ENCODE measurements at places on chromosomes 4 and X. TPM values are rescaled to one million over a fixed set of nuclear protein-coding genes. Genes with fewer than 3 reads are reported as not detected.

The AMMECR1 gene
- total RNA-seq, result 6.0 TPM

The CT47B1 gene
- not detected for total RNA-seq

The FGF16 gene
- total RNA-seq, result 0.88 TPM

The HSFX4 gene
- total RNA-seq, result not detected

The ASB12 gene
- not detected for total RNA-seq

The GLRB gene
- 17.5 TPM for total RNA-seq

The YTHDC1 gene
- 43.3 TPM for total RNA-seq

The ADAM29 gene
- not detected for total RNA-seq

The PRSS12 gene
- 0.17 TPM for total RNA-seq

The FGA gene
- not detected for total RNA-seq

The C4orf36 gene
- total RNA-seq, result under 0.01 TPM

The TBC1D8B gene
- 7.9 TPM for total RNA-seq

The STS gene
- 6.1 TPM for total RNA-seq

The CETN2 gene
- total RNA-seq, result 25.2 TPM

The PRR32 gene
- total RNA-seq, result not detected

The NMU gene
- total RNA-seq, result 0.23 TPM

The XPNPEP2 gene
- total RNA-seq, result not detected

The ABCG2 gene
- 96.0 TPM for total RNA-seq

The CSN1S1 gene
- total RNA-seq, result not detected

The POU3F4 gene
- not detected for total RNA-seq

The ADH4 gene
- not detected for total RNA-seq

The ZCCHC4 gene
- 8.3 TPM for total RNA-seq

The CT45A1 gene
- not detected for total RNA-seq

The SH3RF1 gene
- 10.8 TPM for total RNA-seq

The LGI2 gene
- not detected for total RNA-seq

The UGT8 gene
- 0.05 TPM for total RNA-seq

The RRAGB gene
- total RNA-seq, result 19.5 TPM

The TMSB15C gene
- 4.3 TPM for total RNA-seq

The SSX4B gene
- total RNA-seq, result not detected

The P2RY4 gene
- total RNA-seq, result not detected

The BANK1 gene
- 0.09 TPM for total RNA-seq

The CTAG1B gene
- total RNA-seq, result not detected

The TMEM271 gene
- not detected for total RNA-seq

The CYTL1 gene
- 28.9 TPM for total RNA-seq

The TCEAL6 gene
- not detected for total RNA-seq

The SLC30A9 gene
- 66.9 TPM for total RNA-seq

The TXK gene
- total RNA-seq, result 0.23 TPM

The ODAPH gene
- total RNA-seq, result not detected

The AVPR2 gene
- total RNA-seq, result 4.7 TPM

The SPACA5 gene
- total RNA-seq, result not detected

Data from dermis blood vessel endothelial cell (primary cell).